Right kidney (tissue), 9 donors: ENCODE measurements at places on chromosomes 13 and 19.

GRCh38 chr19:13957051-13957450 is 4.7 kb downstream of the DCAF15 start:
- no peak for DNase-seq

- DNase-seq: no peak
Measured at GRCh38 chr19:7230826-7231225, 63.4 kb downstream of the INSR start.

- DNase-seq: no peak
Measured at GRCh38 chr13:103033999-103034398, 32.2 kb downstream of the SLC10A2 start.

GRCh38 chr19:54287456-54287855 is 6.5 kb upstream of the LILRB2 start:
- no peak for DNase-seq

DNA sequence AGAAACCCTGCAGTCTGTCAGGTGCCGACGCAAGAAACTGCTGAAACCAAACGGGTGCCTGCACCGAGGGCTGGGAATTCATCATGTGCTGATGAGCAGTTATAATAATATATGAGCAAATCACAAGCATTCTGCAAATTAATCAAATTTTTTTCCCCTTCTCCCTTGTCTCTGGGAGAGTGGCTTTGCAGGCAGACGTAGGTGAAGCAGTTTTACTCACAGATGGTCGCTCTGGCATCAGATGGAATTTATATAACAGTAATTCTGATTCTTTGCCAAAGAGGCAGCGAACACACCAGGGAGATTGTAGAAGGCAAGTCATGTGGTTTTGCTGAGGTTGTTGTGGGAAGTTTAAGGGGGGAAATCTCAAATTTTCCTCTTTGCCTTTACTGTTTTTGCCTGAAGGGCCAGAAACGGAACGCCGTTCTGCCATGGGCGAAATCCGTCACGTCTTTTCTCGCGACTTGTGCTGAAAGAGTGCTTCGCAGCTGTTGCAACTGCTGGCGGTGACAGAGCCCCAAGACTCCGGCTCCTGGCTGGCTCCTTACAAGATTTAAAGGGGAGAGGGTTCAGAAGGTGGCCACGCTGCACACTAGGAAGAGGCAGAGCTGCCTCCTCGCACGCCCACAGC is 320.1 kb downstream of the ZNF536 start:
- DNase-seq: peak; percentile 51

- no peak for DNase-seq
Measured at GRCh38 chr13:76730220-76730619, 156.0 kb downstream of the KCTD12 start.

GRCh38 chr19:6260376-6260775 is 19.4 kb downstream of the MLLT1 start:
- DNase-seq: no peak

DNA sequence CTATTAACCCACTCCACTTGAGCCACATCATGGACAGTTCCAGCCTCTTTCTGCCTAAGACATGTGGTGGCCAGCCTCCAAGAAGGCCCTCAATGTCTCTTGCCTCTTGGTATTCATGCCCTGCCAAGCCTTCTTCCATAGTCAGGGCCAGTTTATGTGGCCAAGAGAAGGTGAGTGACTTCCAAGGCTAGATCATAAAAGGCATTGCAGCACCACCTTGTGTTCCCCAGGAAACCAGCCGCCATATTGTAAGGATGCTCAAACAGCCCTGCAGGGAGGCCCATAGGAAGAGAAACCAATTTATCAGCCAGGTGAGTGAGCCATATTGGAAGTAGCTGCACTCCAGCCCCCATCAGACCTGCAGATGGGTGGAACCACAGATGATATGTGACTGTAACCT is 12.3 kb upstream of the DNMT1 start:
- no peak for DNase-seq

DNA sequence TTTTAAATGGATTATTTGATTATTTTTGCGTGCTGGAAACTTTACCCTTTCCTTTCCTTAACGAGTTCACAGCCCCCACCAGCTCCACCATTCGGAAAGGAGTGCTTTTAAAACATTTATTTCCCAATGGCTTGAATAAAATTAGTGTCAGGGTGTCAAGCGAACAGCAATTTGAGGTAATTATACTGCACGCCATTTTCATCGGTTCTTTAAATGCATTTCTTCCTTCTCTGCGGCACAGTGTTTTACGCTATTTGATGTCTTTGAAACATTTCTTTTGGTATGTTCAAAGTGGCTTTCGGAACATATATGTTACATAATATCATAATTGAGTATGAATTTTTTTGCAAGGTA is 309 bp upstream of the SLITRK1 start:
- no peak for DNase-seq

DNA sequence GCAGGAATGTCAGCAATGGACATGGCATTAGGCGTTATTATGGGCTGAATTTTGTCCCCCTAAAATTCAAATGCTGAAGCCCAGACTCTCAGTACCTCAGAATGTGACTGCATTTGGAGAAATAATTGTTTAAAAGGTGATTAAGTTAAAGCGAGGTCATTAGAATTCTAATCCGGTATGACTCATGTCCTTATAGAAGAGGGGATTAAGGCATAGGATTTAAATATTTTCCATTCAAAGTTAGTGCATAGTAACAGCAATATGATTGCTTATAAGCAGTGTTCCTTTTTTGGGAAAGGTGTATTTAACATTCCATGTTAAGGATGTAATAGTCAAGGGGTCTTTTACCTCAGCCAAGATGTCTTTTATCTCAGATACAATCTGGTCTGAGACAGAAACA is 95.5 kb downstream of the NHLRC3 start:
- no peak for DNase-seq

- DNase-seq: no peak
Measured at GRCh38 chr13:24725379-24725778, 38.6 kb upstream of the RNF17 start.

- DNase-seq: peak; percentile 79
Measured at GRCh38 chr19:4015705-4016402, 8.3 kb downstream of the PIAS4 start.

- no peak for DNase-seq
Measured at GRCh38 chr19:2160379-2160778, 3.4 kb upstream of the DOT1L start.

- DNase-seq: peak; percentile 99
Measured at GRCh38 chr19:35248310-35249145, at the start of gene LSR. Gene LSR, plus strand, starts transcription at chr19:35249002. Its CDS starts 21 bp downstream, at chr19:35249023.

DNA sequence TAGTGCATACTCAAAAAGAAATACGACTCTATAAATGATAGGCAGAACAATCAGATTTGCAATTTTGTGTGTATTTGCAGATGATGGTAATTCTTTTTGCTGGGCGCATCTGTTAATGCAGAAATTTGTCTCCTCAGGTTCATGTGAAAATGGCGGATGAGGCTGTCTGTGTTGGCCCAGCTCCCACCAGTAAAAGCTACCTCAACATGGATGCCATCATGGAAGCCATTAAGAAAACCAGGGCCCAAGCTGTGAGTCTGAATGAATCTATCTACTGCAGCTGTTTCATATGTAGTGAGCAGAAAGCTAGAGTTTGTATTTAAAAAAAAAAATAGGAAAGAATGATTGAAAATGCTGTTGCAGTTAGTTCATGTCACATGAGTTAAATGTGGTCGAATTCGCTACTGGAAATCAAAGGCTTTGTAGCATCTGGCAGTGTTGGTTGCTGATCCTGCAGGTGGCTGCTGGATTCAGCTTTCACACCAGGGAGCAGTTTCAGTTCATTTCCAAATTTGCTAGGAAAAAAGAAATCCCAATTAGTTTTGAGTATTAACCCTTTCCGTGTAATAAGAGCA is 66.0 kb downstream of the PCCA start:
- DNase-seq: no peak

- peak; percentile 54 for DNase-seq
Measured at GRCh38 chr19:19460761-19461265, 54.5 kb downstream of the TSSK6 start.

- no peak for DNase-seq
Measured at GRCh38 chr19:3954107-3954506, 16.8 kb downstream of the DAPK3 start.

DNA sequence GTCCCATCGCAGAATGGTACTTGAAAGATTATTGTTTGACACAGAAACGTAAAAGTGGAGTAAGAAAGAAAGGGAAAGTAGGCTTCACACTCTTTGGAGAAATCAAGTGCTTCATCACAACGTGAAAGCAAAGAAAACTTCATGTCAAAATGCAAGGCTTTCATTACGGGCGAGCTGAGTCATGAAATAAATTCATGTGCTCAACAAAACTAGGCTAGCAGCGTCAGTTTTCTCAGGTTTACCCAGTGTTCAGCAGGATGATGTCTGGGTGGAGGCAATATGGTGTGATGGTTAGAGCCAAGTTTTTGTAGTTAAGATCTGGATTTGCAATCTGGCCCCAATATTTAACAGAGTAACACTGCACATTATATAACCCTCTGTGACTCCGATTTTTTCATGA is 128.0 kb downstream of the TRPC4 start:
- DNase-seq: no peak

GRCh38 chr19:8361921-8362793 is 1.8 kb upstream of the ANGPTL4 start:
- peak; percentile 42 for DNase-seq

DNA sequence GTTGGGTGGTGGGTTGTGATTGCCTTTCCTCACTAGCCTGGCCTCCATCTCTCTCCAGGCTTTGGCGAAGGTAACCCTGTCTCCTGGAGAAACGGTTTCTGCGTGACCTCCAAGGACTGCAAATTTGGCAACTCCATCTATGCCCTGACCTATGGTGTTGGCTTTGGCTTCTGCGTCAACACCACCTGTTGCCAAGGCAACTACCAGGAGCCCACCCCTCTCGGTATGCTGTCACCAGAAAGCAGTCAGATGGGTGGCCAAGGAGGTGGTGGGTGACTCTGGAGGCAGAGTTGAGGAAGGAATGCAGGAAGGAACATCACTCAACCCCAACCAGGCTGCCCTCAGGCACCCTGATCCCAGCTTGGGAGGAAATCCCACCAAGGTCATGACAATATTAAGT is 18.6 kb upstream of the IRGC start:
- DNase-seq: no peak

- no peak for DNase-seq
Measured at GRCh38 chr19:34808566-34808965, 35.6 kb upstream of the ZNF599 start.

DNA sequence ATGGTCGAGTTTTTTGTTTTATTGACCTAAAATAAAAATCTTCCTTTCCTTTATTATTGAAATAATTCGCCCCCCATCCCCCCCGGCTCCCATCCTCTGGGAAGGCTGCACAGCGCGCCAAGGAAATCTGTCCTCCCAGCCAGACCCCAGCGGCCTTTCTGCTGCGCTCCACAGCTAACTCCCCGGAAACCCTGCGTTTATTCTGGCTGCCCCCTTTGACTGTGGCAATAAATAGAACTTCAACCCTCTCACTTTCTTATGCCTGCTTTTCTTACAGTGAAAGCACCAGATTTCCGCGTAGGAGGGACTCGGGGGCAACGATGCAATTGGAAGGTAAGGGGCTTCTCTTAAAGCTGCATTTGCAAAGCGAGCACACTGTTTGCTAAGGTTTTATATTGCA is 9.7 kb upstream of the C19orf12 start:
- peak; percentile 35 for DNase-seq
